ENCODE measurements at places on chromosomes 12 and 14. TPM values are rescaled to one million over a fixed set of nuclear protein-coding genes. Genes with fewer than 3 reads are reported as not detected.

The TEX22 gene
- 1.2 TPM for total RNA-seq

The POLE gene
- total RNA-seq = 33.0 TPM

The HOXC11 gene
- total RNA-seq = not detected

The ATG101 gene
- 28.2 TPM for total RNA-seq

The SMARCD1 gene
- 44.6 TPM for total RNA-seq

All from aorta (tissue), 5 donors.